ENCODE measurements at places on chromosomes 6 and 20. TPM values are rescaled to one million over a fixed set of nuclear protein-coding genes. Genes with fewer than 3 reads are reported as not detected.

DNA sequence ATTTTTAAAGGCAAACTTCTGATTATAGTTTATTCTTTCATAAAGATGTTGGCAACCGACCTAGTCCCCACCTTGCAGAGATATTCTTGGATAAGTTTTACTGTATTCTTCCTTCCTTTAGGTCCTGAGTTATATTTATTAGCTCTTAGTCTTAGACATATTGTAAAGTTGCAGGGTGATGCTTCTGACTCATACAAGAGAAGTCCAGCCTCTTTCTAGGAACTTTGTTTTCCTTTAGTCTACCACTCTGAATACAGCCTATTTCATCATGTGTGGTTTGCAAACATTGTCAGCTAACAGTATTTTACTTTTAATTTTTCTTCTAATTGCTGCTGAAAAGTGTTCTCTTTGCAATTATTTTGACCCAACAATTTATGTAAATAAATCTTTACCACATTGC, 686.7 kb downstream of the COL12A1 start:
- no peak for DNase-seq

DNA sequence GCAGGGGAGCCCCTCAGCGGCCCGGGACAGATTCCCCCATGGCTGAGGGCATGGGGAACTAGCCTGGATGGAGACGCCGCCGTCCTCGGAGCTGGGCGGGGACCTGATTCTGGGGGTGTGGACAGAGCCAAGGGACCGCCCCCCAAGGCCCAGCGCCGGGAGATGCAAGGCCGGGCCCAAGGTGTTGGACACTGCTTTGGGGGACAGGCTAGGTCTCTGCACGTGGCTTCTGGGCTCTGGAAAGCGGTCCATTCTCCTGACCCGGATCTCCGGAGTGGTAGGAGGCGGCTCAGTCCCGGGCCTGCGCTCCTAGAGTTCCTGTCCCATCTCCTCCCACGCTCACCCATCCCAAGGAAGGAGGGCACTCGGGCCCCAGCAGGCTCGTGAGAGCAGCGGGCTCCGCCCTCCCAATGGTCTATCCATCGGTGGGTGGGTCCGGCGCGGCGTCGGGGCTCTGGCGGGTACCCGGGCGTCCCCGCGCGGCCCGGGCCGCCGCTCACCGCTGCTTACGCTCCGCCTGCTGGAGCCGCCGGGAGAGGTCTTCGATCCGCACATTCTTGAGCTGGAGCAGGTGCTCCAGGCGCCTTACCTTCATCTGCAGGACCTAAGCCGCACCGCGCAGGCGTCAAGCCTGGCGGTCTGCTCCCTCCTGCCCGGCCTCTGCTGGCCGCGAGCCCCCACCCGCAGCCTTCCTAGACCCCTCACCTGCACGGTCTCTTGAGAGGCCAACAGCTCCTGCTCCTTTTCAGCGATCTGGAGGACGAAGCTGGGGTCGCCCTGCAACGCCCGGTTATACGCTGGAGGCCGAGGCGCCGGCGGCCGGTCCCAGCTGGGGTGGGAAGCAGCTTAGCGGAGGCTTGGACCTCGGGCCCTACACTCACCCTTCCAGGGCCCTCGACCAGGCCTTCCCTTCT, 3.3 kb downstream of the SPEF1 start:
- DNase-seq, result no peak

GRCh38 chr6:169177516-169178166, 76.0 kb downstream of the THBS2 start:
- no peak for DNase-seq

IL17F gene
- not detected for polyA plus RNA-seq

DNA sequence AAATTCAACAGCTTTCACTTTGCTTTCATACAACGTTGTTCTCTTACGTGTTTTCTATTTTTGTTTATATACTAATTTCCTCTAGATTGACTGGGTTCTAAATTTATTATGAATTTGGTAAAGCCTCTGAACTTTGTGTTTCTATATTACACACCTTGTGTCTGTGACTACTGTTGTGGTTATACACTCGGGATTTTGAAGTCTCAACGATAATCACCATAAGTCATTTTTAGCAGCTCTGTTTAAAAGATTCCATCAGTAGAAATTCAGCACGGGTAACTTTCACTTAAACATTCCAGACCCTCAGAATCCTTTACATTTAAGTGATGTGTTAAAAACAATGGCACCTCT, 31.8 kb upstream of the HBS1L start:
- no peak for DNase-seq

- DNase-seq, result no peak
Measured at GRCh38 chr20:42610070-42610469, 579.6 kb downstream of the PTPRT start.

GRCh38 chr6:125323376-125323775, 21.6 kb upstream of the HDDC2 start:
- DNase-seq, result no peak

Data from brain (organoid and tissue), 16 donors.